ENCODE measurements at places on chromosomes 12 and 14. TPM values are rescaled to one million over a fixed set of nuclear protein-coding genes. Genes with fewer than 3 reads are reported as not detected.

DNA sequence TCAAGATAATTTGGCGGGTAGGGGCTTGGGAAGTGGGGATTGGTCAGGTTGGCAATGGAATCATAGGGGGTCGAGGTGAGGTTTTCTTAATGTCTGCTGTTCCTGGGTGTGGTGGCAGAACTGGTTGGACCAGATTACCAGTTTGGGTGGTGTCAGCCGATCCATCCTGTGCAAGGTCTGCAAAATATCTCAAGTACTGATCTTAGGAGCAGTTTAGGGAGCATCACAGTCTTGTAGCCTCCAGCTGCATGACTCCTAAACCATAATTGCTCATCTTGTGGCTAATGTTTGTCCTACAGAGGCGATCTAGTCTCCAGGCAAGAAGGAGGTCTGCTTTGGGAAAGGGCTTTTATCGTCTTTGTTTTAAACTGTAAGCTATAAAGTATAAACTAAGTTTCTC, 868.4 kb downstream of the DIO2 start:
- no peak for DNase-seq

DNA sequence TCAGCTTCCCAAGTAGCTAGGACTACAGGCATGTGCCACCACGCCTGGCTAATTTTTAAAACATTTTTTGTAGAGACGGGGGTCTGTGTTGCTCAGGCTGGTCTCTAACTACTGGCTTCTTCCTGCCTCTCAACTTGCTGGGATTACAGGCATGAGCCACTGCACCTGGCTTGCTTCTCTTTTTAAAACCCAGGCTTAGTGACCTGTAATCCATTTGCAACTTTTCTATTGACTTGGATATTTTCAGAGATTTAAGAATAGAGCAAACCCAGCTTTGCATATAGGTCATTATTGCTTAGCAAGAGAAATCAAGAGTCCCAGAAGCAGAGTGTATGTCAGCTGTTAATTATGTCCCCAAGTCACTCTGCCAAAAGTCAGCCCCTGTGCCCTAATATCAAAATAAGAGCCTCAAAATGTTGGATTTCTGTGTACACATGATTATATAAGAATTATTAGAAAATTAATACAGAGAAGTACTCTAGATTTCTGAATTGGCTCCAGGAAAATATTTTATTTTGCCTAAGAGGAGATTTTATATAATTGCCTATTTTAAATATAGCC, 24.9 kb downstream of the TCP11L2 start:
- DNase-seq, result no peak

- DNase-seq, result peak; percentile 70
Measured at GRCh38 chr12:120822832-120823503, 81.2 kb downstream of the SPPL3 start.

- DNase-seq, result peak; percentile 41
Measured at GRCh38 chr14:104223101-104224041, 85.0 kb downstream of the KIF26A start.

DNA sequence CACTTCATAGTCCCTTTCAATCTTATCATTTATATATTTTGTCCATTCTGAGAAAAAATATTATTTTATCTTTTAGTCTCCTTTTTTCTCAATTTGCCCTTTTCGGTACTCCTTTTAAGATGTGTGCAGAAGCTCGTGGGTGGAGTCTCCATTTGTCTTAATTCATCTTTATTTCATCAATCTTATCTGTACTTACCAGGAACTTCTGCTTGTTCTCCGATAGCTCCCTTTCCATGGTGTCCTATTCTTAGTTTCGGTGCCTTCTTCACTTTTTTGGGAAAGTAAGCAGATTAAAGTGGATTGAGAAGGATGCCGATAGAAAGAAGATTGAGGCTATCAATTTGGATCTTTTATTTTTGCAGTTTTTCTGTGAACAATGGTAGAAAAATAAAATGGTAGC, 183.4 kb upstream of the PLEKHA5 start:
- DNase-seq, result no peak

- no peak for DNase-seq
Measured at GRCh38 chr14:37403626-37404025, 191.4 kb downstream of the FOXA1 start.

DNA sequence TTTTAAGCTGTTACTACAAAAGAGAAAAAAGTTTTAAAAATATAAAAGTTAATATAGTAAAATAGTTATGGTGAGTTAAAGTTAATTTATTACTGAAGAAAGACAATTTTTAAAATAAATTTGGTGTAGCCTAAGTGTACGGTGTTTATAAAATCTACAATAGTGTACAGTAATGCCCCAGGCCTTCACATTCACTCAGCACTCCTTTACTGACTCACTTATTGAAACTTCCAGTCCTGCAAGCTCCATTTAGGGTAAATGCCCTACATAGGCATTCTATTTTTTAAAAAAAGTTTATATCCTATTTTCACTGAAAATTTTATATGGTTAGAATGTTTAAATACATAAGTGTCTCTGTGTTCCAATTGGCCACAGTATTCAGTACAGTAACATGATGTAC, 769.5 kb upstream of the NOVA1 start:
- DNase-seq, result no peak

GRCh38 chr14:94077111-94077821, 3.7 kb downstream of the DDX24 start:
- DNase-seq, result no peak

RIC8B gene
- 24.0 TPM for total RNA-seq

A2ML1 gene
- 6.0 TPM for total RNA-seq

ANKRD33 gene
- 1.7 TPM for total RNA-seq

Data from GM23338 (cell line).